Peyer's patch (tissue), 4 donors: ENCODE measurements at places on chromosomes 5 and 9.

DNA sequence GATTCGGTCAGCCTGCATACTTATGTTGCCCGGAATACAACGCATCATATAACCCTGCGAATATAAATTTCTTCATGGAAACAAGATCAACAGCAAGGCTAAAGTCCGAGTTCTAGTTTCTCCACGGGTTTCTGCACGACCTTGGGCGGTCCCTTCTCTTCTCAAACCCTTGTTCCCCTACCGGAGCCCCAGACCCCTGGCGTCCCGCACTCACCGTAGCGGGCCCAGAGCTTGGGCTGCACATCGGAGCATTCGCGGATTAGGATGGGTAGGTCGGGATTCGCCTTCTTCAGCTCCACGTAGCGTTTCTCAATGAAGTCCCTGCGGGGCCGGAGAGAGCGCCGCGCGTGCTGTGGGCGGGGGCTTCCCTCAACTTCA, 399 bp downstream of the NDUFA2 start:
- H3K27ac ChIP-seq, result peak overlapping the region; percentile 83
- DNase-seq, result no peak
- no peaks in the 10 kb centered on the region for H3K27me3 ChIP-seq
- H3K36me3 ChIP-seq, result no peaks in the 10 kb centered on the region

- peak overlapping the region; percentile 0 for H3K27ac ChIP-seq
- no peak overlapping the region for H3K4me3 ChIP-seq
- no peaks in the 10 kb centered on the region for H3K27me3 ChIP-seq
- H3K4me1 ChIP-seq, result no peaks in the 10 kb centered on the region
- H3K36me3 ChIP-seq, result no peaks in the 10 kb centered on the region
These were observed 33.5 kb upstream of the EBF1 start for GRCh38 chr5:159133041-159133741.

DNA sequence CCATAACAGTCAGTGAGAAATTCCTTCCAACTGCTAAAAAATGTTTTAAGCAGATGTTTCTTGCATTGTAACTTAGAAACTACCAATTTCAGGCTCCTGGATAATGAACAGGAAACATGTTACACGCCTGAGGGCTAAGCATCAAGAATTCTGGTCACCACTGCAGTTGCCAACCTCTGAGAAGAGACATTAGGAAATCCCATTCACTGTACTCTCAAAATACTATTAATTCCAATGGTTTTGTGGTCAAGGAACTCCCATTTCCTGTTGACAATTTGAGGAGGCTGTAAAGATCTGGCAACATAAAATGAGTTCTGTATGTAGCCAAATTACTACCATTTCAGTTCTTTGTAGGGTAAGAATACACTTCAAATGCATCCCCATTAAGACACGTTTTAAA, 456.0 kb upstream of the MEF2C start:
- DNase-seq, result no peak
- no peaks in the 10 kb centered on the region for H3K36me3 ChIP-seq
- no peak overlapping the region for H3K27ac ChIP-seq
- H3K27me3 ChIP-seq, result no peaks in the 10 kb centered on the region
- no peak overlapping the region for H3K4me3 ChIP-seq
- no peaks in the 10 kb centered on the region for H3K4me1 ChIP-seq

DNA sequence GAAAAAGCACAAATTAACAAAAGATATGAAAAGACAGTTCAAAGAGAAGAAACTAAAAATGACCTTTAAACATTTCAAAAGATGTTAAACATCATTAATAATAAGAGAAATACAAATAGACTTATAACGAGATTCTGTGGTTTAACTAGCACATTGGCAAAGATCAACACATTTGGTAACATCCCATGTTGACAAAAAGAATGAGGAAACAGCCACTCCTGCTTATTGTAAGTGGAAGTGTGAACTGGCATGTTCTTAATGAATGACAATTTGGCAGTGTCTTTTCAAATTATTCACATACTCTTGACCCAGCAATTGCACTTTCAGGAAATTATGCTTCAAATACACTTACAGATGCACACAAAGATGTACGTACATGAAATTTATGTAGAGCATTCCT, 176.3 kb downstream of the TLE1 start:
- DNase-seq, result no peak
- no peak overlapping the region for H3K4me3 ChIP-seq
- H3K36me3 ChIP-seq, result no peaks in the 10 kb centered on the region
- H3K4me1 ChIP-seq, result no peaks in the 10 kb centered on the region
- H3K27ac ChIP-seq, result no peak overlapping the region

DNA sequence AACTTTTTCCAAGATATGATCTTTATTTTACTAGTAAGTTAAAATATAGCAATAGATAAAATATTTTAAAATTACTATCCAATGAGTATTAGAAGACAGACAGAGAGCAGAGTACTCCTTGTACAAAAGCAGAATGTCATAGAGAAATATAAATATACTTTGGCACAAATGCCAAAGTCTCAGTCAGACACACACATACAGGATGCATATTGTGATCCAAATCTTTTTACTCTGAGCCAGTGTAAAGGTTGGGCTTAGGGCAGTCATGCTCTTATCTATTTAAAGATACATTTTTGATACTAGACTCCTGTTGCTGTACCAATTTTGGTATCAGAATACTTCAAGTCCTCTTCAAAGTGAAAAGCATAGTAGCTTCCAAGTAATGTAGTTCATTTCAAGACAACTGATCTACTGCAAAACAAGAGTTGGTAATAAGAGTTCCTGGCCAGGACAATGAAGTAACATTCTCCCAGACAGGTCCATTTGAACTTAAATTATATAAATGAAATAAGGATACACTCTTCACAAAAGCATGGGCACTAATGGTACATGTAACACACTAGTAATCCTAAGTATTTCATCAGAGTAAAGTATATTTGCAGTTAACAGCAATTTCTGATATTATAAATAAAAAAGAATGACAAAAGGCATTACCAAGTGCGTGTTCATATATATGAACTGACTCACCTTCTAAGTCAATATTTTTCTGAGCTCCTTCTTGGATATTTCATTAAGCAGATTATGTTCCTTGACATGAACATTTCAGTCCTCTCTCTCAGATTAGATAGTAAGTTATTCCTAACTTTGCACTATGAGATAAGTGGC, 10.5 kb downstream of the PFDN1 start:
- no peak overlapping the region for H3K4me3 ChIP-seq
- no peak for DNase-seq
- no peaks in the 10 kb centered on the region for H3K27me3 ChIP-seq
- H3K4me1 ChIP-seq, result peaks cover 18% of the 10 kb centered on the region

DNA sequence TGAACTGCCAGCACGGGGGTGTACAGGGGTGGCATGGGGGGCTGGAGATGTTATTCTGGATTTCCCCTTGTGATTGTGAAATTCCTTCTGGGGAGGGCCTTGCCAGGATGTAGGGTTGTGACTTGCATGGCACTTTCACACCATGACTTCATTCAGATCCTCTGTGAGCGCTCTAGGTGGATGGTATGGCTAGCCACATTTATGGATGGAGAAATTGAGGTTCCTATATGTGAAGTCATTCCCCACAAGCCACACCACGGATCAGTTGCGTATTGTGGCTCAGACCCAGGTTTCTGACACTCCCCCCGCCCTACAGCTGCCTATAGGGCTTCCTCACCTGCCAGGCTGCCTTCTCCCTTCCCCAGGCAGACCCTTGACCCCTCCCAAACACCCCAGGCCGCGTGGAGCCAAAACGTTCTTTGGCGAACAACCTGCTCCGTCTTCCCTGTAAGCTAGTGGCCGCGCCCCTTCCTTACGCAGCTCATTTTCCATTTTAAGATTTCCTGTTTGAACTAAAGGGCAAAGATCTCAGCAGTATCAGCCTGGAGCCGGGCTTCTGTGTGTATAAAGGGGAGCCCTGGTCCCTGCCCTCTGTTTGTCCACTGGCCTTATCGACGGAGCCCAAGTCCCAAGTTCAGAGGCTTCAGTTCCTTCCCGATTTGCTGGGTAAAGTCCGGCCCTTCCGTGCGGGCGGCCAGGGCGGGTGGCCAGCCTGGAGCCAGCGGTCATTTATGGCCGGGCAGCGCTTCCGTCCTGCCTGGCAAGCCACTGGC, 97.8 kb upstream of the KLF4 start:
- peak overlapping the region; percentile 96 for H3K27ac ChIP-seq
- H3K4me1 ChIP-seq, result peaks cover 28% of the 10 kb centered on the region
- H3K36me3 ChIP-seq, result no peaks in the 10 kb centered on the region

DNA sequence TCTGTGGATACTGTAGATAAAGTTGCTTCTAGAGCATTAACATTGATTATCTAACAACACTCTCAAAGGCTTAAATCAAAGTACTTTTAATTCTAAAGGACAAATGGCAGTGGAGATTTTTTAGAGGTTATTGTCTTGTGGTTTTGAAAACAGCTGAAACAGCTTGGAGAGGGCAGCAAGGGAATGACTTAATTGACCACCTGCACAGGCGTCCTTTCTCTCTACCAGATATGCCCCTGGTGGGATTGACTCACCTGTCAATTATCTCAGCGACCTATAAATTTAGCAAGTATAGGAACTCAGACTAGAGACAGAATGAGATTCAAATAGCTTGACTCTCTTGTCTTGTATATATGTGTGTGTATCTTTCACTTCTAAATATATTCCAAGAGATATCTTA, 13.5 kb downstream of the ARL14EPL start:
- no peaks in the 10 kb centered on the region for H3K36me3 ChIP-seq
- H3K4me1 ChIP-seq, result no peaks in the 10 kb centered on the region
- H3K27me3 ChIP-seq, result no peaks in the 10 kb centered on the region
- no peak overlapping the region for H3K27ac ChIP-seq
- H3K4me3 ChIP-seq, result no peak overlapping the region

GRCh38 chr5:151196556-151197290, 27.2 kb downstream of the CCDC69 start:
- H3K4me1 ChIP-seq, result no peaks in the 10 kb centered on the region
- H3K27me3 ChIP-seq, result no peaks in the 10 kb centered on the region
- DNase-seq, result peak; percentile 69
- no peak overlapping the region for H3K4me3 ChIP-seq
- H3K27ac ChIP-seq, result no peak overlapping the region

- no peaks in the 10 kb centered on the region for H3K27me3 ChIP-seq
- H3K4me3 ChIP-seq, result no peak overlapping the region
- H3K4me1 ChIP-seq, result no peaks in the 10 kb centered on the region
These were observed 869.4 kb upstream of the CDH6 start for GRCh38 chr5:30324083-30324482.

DNA sequence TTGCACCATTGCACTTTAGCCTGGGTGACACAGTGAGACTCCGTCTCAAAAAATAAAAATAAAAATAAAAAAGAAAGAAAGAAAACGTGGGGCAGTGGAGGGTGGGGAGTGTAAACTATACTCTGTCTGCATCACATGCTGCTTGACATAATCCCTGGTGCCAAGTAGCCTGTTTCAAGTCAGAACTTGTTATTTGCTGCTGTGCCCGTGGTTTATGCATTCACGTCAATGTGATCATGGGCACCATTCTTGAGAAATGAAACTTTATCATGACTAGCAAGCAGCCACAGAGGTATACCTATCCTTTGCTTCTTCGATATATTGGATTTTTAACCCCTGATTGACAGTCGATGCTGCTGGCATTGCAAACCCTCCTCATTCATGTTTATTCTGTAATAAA, 4.1 kb upstream of the SMU1 start:
- H3K4me3 ChIP-seq, result no peak overlapping the region
- no peaks in the 10 kb centered on the region for H3K27me3 ChIP-seq
- no peaks in the 10 kb centered on the region for H3K4me1 ChIP-seq
- H3K36me3 ChIP-seq, result no peaks in the 10 kb centered on the region

DNA sequence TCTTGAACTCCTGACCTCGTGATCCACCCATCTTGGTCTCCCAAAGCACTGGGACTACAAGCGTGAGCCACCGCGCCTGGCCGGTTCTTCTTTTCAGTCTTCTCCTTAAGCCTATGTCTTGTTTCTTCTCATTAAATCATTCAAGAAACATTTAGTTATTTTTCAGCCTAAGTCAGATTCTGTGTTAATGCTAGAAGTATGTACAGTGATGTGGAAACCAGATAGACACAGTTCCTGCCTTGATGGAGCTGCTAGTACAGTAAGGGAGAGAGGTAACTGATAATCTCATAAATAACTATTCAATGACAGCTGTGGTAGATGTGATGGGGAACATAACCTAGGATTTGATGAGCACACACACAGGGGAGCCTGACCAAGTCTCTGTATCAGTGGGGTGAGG, 46.3 kb upstream of the NR3C1 start:
- no peaks in the 10 kb centered on the region for H3K4me1 ChIP-seq
- no peak for DNase-seq
- H3K4me3 ChIP-seq, result no peak overlapping the region
- H3K27me3 ChIP-seq, result no peaks in the 10 kb centered on the region
- H3K27ac ChIP-seq, result no peak overlapping the region

DNA sequence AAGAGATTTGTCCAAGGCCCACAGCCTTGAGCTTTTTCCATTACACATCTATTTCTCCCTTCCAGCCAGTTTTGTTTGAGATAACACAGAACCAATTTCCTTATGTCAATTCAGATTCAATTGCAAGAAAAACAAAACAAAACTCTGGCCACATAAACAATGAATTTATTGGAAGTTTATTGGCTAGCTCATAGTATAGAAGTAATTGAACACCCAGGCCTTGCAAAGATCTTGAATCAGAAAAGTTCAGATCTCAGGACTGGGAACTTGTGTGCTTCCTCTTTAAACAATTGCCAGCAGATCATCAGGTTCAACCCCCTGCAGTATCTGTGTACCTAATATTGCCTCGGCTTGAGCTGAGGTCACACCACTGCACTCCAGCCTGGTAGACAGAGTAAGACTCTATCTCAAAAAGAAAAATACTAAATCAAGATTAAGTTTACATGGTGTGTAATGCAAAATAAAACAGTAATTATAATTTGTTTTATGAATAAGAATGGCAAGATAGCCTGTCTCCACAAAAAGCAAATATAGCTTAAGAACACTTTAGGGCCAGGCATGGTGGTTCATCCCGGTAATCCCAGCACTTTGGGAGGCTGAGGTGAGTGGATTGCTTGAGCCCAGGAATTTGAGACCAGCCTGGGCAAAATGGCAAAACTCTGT, 4.1 kb upstream of the ZCCHC10 start:
- peaks cover 9% of the 10 kb centered on the region for H3K4me1 ChIP-seq
- H3K27ac ChIP-seq, result peak overlapping the region; percentile 63
- DNase-seq, result no peak
- H3K4me3 ChIP-seq, result no peak overlapping the region

- no peak for DNase-seq
- no peaks in the 10 kb centered on the region for H3K27me3 ChIP-seq
- no peak overlapping the region for H3K4me3 ChIP-seq
- no peak overlapping the region for H3K27ac ChIP-seq
- no peaks in the 10 kb centered on the region for H3K36me3 ChIP-seq
- H3K4me1 ChIP-seq, result no peaks in the 10 kb centered on the region
These were observed 27.0 kb upstream of the ALDOB start for GRCh38 chr9:101462558-101462957.
